Astrocyte of the cerebellum (primary cell): ENCODE measurements at places on chromosomes 2 and 18.
A peak's percentile ranks its signal among the peaks of the same experiment; 100 is the strongest.

DNA sequence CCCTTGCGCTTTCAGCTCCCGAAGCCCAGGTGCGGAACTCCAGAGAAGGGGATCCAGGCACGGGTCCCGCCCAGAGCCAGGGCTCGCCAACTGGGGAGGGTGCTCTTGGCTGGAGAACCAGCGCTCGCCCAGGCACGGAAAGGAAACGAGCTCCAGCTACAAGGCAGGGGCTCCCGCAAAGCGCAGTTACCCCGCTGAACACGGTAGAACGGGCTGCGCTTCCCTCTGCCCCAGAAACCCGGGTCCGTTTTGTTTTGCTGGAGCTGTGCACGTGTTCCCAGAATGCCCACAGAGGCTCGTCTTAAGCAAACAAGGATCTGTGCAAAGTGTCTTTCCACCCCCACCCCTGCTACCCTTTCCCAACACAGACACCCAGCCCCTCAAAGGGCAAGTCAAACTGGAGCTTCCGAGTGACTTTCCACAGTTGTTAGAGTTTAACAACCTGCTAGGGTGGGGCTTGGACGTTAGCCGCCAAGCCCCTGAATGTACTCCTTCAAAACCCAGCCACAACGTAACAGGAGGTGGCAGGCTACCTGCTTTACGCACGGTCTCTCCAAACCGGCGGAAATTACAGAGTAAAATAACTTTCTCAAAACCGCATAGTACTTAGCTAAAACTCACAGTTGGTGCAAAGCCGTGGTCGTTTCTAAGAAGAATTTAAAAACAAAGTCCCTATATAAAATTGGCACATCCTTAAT is 775 bp downstream of the RNF125 start:
- DNase-seq, result no peak

GRCh38 chr2:100260712-100261620 is 61.3 kb downstream of the LONRF2 start:
- DNase-seq, result peak; percentile 76

DNA sequence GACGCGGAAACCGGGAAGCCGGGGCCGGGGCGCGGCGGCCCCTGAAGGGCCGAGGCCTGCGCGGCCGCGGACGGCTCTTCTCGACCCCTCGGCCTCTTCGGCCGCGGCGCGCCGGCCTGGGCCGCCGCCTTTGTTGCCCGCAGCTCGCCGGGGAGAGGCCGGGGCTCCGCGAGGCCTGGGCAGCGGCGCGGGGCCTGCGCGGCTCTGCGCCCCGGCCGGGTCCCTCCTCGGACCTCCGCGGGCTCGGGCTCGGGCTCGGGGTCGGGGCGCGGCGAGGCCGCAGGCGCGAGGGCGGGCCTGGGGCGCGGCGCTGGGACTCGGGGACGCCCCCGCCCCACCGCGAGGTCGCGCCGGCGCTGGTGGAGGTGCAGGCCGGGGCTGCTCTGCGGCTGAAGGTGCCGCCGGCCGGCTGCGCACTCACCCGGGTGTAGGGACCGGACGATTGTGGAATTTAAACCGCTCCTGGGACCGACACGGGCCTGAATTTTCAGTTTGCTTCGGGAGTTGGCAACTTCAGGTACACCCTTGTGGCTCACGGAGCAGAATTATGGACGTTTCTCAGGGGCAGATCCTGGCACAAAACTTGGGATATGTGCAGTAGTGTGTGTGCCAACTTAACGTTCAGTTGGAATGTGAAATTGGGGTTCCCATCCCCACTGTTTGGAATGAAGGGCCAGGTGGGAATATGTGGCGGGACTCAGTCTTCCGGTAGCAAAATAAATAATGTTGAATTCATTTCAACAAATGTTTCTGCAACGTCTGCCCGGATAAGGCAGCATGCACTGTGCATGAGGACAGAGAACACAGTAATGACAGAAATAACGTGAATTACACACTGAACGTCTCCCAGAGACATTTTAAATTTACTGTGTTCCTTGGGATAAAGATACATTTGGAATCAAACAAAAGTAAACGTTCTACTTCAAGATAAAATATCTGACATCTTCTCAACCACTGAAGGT is 787 bp downstream of the SOCS6 start:
- no peak for DNase-seq

DNA sequence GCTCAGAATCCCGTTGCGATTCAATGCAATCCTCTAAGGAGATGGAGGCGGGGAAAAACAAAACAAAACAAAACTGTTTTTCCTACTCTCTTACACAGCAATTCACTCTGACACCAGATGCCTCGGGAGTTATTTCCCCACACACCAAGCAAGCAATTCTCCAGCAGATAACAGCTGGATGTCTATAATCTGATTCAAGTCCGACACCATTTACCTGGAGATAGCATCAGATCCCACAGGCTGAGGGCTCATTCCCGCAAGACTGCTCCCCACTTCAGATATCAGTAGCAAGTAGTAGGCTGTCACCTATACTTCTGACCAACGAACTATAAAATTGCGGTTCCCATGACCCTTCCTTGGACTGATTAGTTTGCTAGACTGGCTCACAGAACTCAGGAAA is 58.7 kb downstream of the DTNB start:
- DNase-seq, result no peak

DNA sequence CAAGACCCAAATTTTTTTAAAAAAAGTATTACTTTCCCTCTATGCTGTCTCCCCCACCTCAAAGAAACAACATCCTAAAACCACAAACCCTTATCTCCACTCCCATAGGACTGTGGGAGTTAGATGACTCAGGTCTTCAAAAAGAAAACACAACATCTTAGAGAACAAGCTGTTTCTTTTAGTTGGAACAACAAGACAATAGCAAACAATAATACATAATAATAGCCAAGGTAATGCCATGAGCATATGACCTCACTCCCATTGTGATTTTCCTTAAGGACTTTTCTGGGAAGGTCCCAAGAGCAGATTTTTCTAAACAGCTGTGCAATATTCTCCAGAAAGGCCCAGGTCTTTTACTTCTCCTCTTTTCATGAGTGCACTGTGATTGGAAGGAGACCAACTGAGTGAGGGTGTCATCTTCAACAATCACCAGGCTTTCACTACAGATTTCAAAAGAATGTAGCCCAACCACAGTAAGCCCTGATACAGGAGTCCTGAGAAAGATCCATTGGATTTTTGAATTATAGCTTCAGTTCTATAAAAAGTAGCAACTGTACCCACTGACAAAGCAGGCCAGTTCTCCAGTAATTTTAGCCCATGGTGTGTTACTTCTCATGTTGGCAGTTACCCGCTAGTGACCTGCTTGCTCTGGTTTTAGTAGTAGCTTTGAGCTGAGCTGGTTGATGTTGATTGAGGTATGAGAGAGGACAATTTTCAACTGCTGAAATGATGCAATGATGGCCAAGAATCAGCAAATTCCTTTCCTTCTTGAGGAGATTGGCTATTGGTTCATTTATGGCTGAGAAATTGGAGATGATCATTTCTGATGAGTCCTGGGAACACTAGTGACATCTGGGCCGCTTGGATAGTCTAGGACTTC is 144.5 kb upstream of the TCF4 start:
- DNase-seq, result no peak

GRCh38 chr2:221103930-221104329 is 468.2 kb downstream of the EPHA4 start:
- DNase-seq, result no peak

DNA sequence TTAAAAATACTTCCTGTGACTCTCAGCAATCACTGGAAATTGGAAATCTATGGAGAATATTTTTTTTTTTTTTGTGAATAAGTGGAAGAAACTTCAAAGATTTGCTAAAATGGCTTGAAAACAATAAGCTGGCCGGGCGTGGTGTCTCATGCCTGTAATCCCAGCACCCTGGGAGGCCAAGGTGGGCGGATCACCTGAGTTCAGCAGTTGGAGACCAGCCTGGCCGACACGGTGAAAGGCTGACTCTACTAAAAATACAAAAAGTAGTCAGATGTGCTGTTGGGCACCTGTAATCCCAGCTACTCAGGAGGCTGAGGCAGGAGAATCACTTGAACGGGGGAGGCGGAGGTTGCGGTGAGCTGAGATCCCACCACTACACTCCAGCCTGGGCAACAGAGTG is 155.5 kb upstream of the CAVIN2 start:
- DNase-seq, result no peak

DNA sequence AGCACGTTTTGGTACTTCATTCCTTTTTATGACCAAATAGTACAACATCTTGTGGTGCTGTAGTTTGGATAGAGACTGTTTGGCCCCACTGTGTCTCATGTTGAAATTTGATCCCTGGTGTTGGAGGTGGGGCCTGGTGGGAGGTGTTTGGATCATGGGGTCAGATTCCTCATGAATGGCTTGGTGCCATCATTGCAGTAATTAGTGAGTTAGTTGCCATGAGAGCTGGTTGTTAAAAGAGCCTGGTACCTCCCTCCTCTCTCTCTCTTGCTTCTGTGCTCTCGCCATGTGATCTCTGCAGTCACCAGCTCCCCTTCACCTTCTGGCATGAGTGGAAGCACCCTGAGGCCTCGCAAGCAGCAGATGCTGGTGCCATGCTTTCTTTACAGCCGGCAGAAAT is 50.9 kb downstream of the NCAPH start:
- no peak for DNase-seq

DNA sequence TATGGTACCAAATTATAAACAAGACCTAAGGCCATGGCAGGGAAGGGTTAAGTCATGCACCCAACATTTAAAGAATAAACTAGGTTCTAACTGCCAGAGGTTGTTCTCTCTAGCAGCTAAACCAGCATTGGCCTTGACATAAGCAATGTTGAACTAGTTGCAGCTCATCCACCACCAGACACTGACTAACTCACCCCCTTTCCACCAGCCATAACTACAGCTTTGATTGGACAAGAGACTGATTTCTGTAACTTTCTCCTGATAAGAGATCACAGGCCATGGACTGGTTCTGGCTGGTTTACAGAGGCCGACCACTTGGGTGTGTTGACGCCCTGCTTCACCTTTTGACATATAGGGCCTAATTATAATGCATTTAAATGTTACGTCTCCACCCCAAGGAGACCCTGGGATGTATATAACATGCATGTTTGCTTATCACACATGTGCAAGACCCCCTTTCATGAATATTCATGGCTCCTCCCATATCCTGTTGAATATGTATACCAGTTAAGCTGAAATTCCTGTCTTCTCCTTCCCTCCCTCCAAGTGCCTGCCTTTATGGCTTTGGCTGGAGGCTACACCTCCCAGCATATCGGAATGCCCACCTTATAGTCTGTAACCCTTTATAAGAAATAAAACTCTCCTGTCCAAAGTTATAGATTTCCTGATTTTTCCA is 75.9 kb downstream of the MRPS9 start:
- DNase-seq, result no peak

DNA sequence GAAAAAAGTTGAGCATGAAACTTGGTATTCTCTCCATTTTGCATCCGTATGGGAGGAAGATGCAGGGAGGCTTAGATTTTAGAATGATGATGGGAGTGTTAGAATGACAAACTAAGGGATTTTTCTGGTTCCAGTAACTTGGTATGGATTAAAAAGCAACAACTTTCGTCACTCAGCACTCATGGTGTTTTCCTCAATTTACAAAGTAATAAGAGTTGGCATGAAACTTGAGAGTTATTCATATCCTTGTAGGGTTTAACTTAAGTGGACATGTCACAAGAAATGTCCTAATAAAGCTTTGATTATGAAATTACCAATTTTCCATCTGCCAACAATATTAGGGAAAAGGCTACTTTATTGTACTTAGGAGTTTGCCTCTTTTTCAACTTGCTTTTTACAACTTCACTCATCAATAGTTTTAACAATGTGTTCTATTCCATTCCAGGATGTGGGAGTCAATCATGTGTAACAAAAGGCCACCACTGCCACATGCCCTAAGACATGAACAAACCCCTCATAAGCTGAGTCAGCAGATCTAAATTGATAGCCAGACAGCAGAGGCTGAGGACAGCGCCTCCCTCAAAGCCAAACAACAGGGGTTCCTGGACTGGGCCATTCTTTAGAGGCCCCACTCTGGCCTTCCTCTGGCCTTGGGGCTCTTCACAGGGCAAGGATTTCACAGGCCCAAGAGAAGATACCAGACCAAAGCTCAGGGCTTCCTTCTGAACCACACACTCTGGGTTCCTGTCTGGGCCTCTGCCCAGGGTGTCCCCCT is 265.8 kb downstream of the TNS1 start:
- DNase-seq, result no peak

DNA sequence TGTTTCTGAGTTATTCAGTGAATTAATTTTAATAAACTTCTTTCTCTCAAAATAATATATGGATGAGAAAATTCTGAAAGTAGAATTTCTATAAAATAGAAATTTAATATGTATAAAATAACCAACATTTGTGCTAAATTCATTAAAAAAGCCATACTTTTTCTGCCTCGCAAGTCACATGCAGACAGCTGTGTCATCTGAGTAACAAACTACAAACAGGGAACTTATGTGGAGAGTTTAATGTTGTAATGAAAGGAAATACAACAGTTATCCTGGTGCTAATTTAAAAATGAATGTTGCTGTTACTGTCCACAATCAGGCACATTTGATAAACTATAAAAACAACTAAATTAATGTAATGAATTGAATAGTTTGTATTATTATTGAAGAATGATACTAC is 22.2 kb downstream of the RMDN2 start:
- DNase-seq, result no peak

DNA sequence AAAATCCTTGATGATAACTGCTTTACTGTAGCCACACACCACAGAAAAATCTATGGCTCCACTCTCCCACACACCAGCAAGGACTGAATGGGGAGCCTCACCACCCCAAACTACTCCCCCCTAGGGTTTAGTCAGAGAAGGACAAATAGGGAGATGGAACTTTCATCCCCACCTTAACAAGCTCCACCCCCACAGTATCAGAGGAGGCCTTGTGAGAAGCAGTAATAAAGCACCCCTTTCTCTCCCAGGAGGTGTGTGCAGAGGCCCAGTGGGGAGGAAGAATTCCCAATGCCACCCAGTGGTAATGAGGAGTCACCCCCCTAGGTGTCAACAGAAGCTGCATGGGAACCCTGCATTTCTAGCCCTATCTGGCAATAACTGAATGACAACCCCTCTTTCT is 224.9 kb downstream of the TNS1 start:
- no peak for DNase-seq

DNA sequence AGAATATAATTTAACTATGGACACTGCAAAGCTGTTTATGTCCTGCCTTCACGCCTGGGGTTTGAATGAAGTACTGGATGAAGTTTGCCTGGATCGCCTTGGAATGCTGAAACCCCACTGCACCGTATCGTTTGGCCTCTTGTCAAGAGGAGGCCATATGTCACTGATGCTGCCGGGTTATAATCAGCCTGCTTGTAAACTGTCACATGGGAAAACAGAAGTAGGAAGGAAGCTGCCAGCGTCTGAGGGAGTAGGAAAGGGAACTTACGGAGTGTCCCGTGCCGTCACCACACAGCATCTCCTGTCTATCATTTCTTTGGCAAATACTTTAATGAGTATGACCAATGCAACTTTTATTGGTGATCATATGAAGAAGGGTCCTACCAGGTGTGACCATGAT is 105.8 kb downstream of the WDR7 start:
- DNase-seq, result no peak

DNA sequence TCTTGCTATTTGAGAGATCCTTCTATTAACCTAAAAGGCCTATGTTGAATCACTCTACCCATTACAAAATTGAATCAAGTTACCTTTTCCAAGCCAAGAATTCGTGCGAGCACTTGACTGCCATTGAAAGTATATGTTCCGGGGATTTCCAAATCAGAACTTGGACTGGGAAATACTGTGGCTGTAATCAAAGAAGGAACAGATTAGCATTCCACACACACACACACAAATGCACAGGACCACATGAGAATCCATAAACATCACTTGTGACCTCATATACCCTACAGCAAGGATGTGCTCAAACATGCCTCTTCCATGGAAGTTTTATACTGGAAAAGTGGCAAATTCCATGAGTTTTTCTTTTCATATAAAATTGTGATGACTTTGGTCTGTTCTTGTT is 86.0 kb downstream of the ABCA12 start:
- DNase-seq, result no peak
